T-helper 22 cell (primary cell): ENCODE measurements at places on chromosomes 16 and 17.
A peak's percentile ranks its signal among the peaks of the same experiment; 100 is the strongest.

- DNase-seq: no peak
These were observed 6.0 kb downstream of the ZNF213 start for GRCh38 chr16:3140603-3141427.

DNA sequence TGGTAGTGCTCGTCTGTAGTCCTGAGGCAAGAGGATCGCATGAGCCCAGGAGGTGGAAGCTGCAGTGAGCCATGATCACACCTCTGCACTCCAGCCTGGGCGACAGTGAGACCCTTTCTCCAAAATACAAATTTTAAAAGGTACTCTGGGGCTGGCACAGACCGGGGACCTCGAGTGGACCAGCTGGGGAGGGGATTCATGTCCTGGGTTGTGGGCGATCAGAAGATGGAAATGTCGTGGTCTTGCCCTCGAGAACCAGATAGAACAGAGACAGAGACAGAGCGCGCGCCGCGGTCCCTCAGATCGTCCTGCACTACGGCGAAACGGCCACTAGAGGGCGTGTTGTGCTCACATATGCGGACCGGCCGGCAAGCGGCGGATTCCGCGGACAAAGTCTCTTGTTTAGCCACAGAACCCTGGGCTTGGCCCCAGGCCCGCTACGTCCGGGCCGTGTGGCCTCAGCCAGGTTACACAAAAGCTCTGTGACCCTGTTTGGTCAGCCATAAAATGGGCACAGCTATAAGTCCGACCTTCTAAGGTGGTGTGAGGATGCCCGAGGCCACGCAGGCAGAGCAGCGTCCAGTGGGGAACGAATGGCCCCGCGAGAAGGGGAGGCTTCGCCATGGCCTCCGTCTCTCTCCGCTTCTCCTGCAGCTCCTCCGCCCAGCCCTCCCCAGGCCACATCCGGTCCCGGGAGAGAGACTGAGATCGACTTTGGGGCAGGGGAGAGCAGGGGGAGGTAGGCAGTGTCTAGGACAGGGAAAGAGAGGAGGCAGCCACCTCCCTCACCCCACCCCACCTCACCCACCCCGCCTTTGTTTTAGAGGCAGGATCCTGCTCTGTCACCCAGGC, 14.6 kb upstream of the SBK1 start:
- peak; percentile 55 for DNase-seq

DNA sequence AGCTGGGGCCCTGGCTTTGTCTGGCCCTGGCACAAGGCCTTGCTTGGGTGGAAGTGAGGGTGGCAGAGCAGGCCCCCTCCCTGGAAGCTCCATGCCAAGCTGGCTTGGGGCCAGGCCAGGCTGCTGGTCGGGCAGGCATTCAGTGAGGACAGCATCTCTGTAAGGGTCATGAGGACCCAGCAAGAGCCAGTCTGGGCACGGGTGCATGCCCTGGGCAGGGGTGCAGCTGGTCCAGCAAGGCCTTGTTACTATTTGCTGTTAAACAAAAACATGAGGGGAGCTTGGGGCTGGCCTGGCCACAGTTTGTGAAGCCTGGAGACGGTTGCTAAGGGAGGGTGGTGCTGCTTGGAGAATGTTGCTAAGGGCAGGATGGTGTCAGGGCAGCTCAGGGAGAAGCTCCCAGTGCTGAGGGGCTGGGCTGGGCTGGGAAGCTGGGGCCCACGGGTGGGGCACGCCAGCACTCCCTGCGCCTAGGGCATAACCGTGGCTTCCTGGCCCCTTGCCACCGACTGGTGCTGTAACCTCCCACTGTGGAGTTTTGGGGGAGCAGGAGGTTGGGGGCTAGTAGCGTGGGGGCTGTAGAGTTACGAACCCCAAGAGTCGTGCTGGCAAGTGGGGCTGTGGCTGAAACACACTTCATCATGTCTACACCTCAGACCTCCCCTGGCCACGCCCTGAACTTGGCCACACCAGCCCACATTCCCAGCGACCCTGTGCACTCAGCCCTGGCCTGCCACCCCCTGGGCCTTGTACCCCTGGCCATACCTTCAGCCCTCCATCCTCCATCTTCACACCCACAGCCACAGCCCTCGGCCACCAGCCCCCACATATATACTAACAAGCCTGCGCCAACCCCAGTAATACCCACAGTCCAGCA, 1.6 kb downstream of the TPPP3 start:
- no peak for DNase-seq

GRCh38 chr17:80468781-80469493, 7.5 kb downstream of the NPTX1 start:
- no peak for DNase-seq

DNA sequence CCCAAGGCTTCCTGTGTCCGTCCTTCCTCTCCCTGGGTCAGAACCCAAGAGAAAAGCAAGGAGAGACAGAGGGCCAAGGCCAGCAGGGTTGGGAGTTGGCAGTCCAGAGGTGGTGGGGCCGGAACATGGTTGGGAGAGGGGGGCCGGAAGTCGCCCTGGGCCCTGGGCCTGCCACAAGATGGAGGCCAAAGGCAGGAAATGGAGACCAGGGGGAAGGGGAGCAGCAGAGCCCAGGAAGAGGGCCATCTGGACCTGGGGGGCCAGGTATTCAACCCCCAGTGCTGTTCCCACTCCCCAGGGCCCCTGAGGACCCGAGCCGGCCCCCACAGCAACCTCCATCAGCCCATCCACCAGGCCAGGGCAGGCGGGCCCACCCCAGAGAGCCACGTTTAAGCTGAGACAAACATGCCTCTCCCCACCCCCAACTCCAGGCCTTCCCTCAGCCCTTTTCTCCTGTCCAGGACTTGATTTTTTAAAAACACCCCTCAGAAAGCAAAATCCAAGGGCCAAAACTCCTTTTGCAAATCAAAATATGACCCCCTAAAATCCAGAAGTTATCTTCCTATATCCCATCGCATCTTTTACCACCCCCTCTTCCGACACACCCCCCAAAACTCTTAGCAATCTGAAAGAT, 4.4 kb upstream of the BCL6B start:
- DNase-seq: no peak

GRCh38 chr16:88373927-88374492, 8.7 kb upstream of the ZNF469 start:
- no peak for DNase-seq

DNA sequence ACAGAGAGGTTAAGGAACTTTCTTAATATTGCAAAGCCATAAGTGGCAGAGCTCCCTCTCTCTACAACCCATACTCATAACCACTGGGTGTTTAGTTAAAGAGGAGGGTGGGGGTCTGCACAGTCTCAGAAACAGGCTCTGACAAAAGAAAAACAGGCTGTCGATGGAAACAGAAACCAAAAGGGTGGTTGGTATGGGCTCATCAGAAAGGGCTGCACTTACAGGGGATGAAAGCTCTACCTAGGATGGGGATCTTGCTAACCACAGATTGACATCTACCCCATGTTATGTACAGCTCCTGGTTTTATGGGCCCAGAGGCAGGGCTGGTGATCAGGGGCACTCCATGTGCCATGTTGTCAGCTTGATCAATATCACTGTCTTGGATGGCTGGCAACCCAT, 111.4 kb downstream of the CYLD start:
- no peak for DNase-seq

DNA sequence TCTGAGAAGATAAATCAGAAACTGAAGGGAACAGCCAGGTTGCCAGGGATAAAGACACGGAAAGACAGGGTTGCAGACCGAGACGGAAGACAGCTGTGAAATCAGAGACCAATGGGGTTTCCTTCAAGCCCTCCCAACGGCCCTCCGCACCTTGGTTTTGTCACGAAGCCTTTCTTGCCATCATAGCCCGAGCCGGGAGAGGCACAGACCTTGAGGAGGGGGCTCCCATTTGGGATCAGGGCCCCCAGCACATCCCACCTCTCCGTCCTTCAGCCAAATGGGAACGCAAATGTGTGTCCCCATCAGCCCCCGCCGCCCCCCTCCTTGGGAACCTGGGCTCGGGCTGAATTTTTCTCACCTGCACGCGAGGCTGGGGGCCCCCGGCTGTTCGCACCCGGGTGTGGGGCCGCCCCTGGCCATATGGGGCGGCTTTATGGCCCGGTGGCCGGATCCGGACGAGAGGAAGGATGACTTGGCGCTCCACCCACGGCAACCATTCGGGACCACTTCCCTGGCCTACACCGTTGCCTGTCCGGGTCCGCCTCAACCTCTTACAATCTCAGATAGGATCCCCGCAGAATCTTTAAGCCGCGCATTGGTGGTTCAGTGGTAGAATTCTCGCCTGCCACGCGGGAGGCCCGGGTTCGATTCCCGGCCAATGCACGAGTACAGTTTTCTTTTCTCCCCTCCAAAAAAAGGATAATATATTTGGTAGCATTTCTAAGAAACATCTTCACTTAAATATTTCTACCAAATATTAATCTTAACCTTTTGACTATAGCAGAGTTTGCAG, 1.4 kb upstream of the HES7 start:
- peak; percentile 65 for DNase-seq

GRCh38 chr17:12599186-12599920, 66.3 kb upstream of the MYOCD start:
- no peak for DNase-seq

GRCh38 chr16:1305823-1306222, 3.6 kb upstream of the UBE2I start:
- DNase-seq: no peak

DNA sequence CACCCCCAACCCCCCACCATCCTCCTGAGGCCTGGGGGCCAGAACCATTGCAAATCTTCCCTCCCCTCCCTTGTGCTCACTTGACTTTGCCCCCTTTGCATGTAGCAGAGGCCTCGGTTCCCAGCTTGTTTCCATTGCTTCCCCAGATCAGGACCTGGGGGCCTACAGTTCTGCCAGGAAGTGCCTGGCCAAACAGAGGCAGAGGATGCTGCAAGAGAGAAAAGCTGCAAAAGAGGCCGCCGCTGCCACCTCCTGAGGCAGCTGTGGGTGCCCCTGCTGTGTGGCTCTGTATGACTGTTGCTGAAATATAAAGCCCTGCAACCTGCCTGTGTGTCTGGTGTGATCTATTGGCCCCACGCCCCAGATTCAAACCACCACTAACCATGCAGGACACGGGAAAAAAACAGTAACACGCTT, 2.3 kb downstream of the NDUFB10 start:
- DNase-seq: no peak

GRCh38 chr16:60091529-60091928, 1357.4 kb upstream of the GOT2 start:
- DNase-seq: no peak

DNA sequence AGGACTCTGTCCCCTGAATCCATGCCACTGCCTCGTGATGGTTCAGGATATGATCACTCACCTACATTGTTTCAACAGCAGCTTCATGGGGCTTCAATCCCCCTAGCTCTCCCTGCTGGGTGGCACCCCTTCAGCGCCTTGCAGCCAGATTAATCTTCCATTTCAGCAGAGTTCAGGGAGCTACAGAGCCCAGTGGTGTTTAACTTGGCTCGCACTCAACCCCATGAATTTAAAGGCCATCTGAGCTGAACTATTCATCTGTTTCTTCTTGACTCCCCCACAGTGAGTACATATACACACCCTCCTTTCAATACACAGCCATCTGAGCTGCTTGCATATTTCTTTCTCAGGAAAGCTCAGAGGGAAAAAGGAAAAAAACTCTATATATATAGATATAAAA, 202.8 kb upstream of the C16orf82 start:
- DNase-seq: no peak

- no peak for DNase-seq
These were observed 6.8 kb downstream of the UNKL start for GRCh38 chr16:1407753-1408152.

DNA sequence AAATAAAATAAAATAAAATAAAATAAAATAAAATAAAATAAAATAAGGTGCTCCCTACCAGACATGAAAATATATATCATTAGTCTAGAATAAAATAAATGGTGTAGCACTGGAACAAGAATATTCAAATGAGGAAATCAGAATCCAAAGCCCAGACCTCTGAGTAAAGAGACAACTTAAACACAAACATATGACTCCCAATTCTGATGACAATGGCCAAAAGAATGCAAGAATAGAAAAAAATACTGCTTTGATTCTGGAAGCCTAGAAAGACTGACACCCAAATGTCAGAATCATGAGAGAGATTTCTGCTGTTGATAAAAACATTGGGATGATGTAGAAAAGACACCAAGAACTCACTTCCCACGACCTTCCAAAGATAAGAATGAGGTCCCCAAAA, 27.9 kb downstream of the MYOCD start:
- DNase-seq: no peak

GRCh38 chr16:58615280-58615679, 14.3 kb downstream of the CNOT1 start:
- DNase-seq: no peak

GRCh38 chr16:52552643-52553042, 5.7 kb upstream of the TOX3 start:
- DNase-seq: no peak

DNA sequence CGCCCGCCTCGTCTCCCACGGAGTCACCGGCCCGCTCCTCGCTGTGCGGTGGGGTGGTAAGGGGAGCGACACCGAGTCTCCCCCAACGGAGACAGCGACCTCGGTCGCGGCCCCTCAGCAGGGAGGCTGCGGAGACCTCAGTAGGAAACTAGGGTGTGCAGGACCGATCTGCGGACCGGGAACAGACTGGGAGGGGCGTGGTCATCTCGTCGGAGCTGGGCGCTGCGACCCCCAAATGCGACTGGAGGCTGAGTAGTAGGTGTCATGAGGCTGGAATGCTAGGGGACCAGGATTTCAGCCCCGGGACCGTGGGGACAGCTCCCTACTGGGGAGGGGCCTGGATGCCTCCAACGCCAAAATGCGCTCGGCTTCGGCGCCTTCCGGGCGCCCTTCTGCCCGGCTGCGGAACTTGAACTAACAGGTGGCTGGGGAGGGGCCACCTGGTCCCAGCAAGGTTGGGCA, 1.3 kb downstream of the CACNG4 start:
- no peak for DNase-seq

- DNase-seq: no peak
These were observed 8.7 kb downstream of the THRA start for GRCh38 chr17:40071313-40072039.

DNA sequence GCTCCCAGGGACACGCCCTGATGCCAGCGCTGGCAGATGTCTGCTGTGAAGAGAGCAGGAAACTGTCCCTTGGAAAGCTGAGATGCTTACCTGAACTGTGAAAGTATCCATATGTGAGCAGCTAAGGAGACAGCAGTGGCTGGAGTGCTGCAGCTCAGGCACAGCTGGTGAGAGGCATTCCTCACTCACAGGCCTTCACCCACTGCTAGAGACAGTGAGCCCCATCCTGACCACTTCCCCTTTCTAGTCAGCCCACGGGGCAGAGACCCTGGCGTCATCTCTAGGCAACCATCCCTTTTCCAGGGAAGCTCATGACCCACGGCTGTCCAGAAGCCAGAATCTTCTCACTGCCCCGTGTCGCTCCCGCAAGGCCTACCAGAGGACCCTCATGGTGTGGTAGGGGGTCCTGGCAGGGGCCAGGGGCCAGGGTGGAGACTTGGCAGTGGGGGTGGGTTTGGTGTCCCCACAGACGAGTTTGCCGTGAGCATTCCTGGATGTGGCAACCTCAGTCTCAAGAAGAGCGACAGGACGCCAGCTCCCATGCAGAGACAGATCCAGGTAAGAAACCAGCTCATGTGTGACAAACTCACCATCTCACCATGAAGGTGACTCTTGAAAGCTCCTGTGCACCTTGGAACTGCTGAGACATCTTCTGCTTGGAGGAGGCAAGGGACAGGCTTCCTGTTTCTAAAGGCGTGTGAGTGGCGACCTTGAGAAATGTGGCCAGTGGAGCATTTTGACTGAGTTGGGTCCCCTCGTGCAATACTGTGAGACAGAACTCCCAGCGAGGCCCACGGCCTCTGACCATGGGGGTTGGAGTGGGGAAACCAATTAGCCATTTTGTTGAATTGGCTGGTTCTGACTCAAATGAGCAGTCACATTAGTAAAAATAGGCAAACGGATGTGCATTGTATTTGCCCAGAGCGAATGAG, at the start of gene SCIMP:
SCIMP (minus strand) TSS at position 216 of the 932 bp plus-strand sequence; CDS start at position 111, 105 bp downstream.
- no peak for DNase-seq
